NAMALWA (cell line): ENCODE measurements at places on chromosomes 6 and 20.

- no peak for DNase-seq
These were observed 1.3 kb downstream of the SLA2 start for GRCh38 chr20:36644706-36645095.

DNA sequence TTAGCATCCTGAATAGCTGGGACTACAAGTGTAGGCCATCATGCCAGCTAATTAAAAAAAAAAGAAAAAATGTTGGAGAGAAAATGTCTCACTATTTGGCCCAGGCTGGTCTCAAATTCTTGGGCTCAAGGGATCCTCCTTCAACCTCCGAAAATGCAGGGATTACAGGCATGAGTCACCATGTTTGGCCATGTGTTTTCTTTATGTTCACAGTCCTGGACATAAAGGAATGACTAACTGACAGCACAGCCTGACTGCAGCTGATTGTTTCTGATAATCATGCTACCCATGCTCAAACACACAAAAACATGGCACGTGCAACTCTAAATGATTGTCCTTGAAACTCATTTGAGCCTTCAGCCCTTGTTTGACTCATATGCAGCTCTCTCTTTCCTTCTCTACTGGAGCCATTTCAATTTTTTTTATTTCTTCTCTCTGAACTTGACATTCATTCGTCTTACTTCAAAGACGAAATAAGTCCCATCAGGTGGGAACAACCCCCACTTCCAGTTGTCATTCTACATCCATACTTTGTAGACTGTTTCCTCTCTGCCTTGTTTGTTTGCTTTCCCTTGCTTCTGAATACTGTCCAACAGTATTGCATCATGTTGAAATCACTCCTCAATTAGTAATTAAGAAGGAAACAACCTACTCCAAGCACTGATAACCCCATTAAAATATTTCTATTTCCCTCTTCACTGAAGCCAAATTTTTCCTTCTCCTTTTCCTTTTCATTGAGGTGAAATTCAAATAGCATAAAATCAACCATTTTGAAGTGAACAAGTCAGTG, 413.0 kb downstream of the BMP2 start:
- DNase-seq = no peak

GRCh38 chr6:91786474-91787184, 1199.8 kb upstream of the MAP3K7 start:
- no peak for DNase-seq

DNA sequence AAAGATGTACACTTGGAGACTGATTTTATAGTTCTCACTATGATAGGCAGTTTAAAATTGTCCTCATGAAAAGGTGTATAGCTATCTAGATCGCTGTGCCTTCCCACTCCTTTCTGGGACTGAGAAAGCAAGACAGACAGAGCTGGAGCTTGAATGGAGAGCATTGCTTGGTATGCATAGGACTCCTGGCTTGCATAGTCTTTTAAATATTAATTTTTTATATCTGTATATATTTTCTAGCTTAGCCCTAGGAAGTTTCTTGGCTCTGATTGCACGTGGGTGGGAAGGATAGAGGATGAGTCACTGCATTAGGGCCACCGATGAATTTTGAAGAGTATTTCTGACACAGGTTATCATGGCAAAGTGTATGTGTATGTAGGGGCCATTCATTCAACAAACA, 150.0 kb upstream of the SPACA1 start:
- DNase-seq = no peak

- DNase-seq = no peak
These were observed 19.7 kb upstream of the SGK2 start for GRCh38 chr20:43538878-43539700.

GRCh38 chr6:143276436-143276835, 174.1 kb downstream of the ADAT2 start:
- DNase-seq = peak; percentile 12

- no peak for DNase-seq
These were observed 69.6 kb downstream of the IGF2R start for GRCh38 chr6:160038479-160038878.

GRCh38 chr6:149869275-149869892, 5.2 kb upstream of the LRP11 start:
- DNase-seq = no peak

DNA sequence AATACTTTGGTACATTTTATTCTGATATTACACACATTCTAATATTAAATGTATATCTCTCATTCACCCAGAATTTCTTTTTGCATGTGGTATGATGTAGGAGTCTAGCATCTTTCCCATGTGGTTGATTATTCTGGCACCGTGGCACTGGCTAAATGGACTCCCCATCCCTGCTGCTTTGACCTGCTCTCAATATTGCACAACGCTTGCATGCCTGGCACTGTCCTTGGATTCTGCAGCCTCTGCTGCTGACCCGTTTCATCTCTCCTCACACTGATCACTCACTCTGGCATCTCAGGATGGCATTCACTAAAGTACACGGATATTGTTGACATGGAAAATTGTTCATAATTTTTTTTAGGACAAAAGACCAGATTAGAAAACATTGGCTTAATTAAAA, 11.5 kb upstream of the DACT2 start:
- DNase-seq = no peak

- no peak for DNase-seq
These were observed 635.1 kb downstream of the EPHA7 start for GRCh38 chr6:92784235-92784634.

- DNase-seq = peak; percentile 42
These were observed 688 bp downstream of the COMMD7 start for GRCh38 chr20:32742322-32743236.

DNA sequence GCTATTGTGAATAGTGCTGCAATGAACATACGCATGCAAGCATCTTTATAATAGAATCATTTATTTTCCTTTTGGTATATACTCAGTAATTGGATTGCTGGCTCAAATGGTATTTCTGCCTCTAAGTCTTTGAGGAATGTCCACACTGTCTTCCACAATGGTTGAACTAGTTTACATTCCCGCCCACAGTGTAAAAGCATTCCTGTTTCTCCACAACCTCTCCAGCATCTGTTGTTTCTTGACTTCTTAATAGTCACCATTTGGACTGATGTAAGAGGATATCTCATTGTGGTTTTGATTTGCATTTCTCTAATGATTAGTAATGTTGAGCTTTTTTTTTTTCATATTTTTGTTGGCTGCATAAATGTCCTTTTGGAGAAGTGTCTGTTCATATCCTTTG, 208.7 kb downstream of the PHF3 start:
- DNase-seq = no peak

DNA sequence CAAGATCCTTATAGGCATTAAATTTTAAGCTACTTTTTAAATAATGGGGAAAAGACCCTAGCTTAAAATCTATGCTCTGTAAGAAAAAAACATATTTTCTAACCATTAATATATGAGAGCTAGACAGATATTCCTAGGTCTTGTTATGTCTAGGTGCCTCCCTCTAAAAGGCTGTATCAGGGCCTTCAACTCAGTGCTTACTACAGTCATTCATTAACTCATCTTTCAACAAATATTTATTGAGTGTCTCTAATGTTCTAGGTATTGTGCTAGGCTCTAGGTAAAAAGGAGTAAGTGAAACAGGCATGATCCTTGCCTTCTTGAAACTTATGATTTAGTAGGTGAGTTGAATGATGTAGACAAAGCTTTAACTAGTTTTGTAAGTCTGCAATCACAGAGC, 6.4 kb upstream of the STX11 start:
- no peak for DNase-seq

DNA sequence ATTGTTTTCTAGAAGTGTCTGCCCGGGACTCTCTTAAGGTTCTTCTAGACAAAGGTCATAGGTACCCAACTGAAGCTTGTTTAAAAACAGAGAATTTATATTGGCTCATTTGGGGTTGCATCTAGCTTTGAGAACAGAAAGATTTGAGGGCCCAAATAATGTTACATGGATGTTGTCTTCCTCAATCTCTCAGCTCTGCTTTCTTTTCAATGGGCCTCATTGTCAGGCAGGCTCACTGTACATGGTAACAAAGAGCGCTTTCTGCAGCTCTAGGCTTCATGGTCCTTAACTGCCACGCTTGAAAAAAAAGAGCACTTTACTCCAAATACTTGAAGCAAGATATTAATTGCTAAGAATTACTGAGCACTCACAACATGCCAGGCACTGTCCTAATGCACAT, 22.2 kb downstream of the NHLRC1 start:
- DNase-seq = no peak

- no peak for DNase-seq
These were observed 24.8 kb downstream of the RRBP1 start for GRCh38 chr20:17657079-17657825.

DNA sequence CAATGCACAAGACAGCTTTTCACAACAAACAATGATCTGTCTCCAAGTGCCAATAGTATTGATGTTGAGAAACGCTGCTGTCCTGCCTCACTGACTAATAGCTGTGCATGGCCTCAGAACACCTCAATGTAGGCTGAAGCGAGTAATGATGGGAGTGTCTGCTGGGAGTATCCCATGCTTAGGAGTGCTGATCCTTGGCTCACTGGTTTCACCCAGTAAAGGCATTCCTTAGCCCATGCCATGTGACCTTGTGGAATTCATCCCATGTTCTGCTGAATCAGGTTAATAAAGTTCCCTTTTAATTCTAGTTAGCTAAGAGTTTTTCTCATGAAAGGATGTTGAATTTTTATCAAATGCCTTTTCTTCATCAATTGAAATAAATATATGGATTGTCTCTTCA, 3.8 kb upstream of the WFDC12 start:
- no peak for DNase-seq

GRCh38 chr20:35436177-35436573, 1.9 kb downstream of the GDF5 start:
- DNase-seq = no peak

- no peak for DNase-seq
These were observed 74.9 kb upstream of the CLDN20 start for GRCh38 chr6:155188707-155189496.

- DNase-seq = no peak
These were observed 205.1 kb upstream of the GMDS start for GRCh38 chr6:2450546-2450945.

- no peak for DNase-seq
These were observed 11.3 kb downstream of the GRIK2 start for GRCh38 chr6:101404775-101405174.

GRCh38 chr6:90220273-90220672, 76.4 kb downstream of the BACH2 start:
- DNase-seq = no peak

DNA sequence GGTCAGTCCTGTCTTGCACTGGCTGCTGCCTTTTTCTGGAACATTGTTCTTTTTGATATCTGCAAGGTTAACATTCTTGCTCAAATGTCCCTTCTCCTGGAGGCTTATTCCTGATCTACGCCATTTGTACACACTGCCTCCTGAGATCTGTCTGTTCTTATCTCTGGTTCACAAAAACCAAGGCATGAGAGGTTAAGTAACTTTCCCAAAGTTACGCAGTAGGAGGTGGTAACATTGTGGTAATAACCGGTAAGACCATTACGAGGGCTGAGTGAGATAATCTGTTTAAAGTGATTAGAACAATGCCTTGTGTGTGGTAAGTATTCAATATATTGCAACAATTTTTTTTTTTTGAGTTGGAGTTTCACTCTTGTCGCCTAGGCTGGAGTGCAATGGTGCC, 132.1 kb downstream of the FNDC1 start:
- DNase-seq = no peak

DNA sequence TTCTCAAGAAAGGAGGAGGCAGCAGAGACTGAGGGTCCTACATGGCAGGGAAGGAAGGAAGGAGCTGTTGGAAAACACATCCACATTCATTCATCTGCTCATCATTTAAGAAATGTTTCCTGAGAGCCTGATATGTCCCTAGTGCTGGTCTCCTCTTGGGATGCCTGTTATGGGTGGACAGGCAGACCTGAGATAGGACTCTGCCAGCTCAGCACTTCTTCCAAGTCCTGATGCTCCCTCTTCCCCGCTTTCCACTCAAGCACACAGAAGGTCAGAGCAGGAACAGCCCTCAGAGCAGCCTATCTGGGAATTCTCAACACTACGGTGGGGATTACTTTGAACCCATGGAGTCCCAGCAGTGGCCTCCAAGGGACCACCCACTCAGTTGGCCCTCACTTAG, 8.0 kb upstream of the SIRPD start:
- DNase-seq = no peak

- DNase-seq = no peak
These were observed 466.1 kb downstream of the CDKAL1 start for GRCh38 chr6:21000331-21000801.

- DNase-seq = no peak
These were observed 139.7 kb upstream of the RPS6KA2 start for GRCh38 chr6:166766769-166767168.

- no peak for DNase-seq
These were observed 158.5 kb downstream of the PHACTR1 start for GRCh38 chr6:12875051-12875450.

- no peak for DNase-seq
These were observed 45.1 kb downstream of the KHDC1L start for GRCh38 chr6:73180076-73180738.

GRCh38 chr6:92826633-92827032, 592.7 kb downstream of the EPHA7 start:
- DNase-seq = no peak

GRCh38 chr6:15352220-15352619, 106.4 kb downstream of the JARID2 start:
- DNase-seq = no peak

GRCh38 chr6:3577517-3577916, 120.7 kb upstream of the SLC22A23 start:
- no peak for DNase-seq

DNA sequence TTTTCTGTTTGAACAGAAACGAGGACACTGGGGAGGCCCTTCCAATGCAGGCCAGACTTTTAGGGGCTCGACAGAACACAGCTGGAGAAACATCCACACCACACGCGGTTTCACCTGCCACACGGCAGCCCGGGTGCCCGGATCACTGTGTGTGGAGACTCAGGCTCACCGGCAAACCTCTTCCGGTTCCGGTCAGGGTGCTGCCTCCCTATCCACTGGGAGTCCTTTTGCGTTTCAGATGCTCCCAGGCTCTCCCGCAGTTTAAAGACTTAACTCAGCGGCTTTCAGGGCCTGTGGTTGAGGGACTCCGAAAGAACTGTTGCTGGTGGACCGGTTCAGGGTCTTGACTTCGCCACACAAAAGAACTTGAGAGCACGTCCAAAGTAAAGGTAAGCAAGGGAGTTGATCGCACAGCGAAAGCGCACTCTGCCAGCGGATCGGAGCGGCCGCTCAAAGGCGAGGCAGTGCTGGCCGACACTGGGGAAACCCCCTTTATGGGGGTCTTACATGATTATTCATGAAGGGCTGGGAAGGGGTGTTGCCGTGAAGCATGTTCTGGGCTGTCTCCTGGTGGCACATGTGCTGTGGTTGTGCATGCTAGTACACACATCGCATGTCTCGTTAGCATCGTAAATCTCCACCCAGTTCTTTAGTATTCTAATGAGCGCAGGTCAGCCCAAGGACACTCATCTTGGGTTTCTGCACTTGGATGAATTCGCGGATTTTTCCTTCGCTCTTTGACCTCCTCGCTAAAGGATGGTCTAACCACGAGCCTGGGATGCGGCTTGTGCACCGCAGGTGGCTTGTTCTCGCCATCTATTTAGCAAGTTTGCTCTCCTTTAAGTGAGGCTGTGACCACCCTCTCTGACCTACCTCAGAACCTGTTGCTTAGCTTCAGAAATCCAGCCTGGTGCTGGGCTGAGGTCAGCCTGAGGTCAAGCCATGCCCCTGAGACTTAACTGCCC, 180.3 kb downstream of the CDH26 start:
- no peak for DNase-seq

GRCh38 chr6:37365791-37366190, 12.0 kb downstream of the RNF8 start:
- peak; percentile 32 for DNase-seq
